ENCODE measurements at places on chromosomes 11 and 22.
A peak's percentile ranks its signal among the peaks of the same experiment; 100 is the strongest.

GRCh38 chr22:42131562-42131961 is 952 bp upstream of the CYP2D6 start:
- DNase-seq: no peak

DNA sequence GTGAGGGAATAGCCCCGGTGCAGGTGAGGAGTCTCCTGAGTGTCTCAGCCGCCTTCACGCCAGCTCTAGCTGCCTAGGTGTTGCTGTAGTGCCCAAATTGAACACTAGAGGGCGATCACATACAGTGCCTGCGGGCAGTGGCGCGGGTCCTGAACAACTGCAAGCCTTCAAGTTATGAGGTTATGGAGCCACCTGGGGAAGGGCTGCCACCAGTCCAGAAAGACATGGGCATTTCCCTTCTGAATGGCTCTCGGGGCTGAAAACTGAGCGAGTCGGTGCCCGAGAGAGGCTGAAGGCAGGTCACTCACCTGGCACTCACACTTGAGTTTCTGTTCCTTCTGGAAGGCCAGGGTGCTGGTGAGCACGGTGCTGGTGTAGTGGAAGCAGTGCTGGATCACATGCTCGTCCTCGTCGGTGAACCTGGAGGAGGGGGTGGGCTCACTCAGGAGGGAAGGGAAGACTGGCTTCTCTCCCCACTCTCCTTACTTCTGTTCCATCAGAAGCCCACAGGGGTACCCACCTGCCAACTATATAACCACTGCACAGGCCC is 88.4 kb downstream of the PDE2A start:
- DNase-seq: peak; percentile 81

GRCh38 chr11:86861810-86862209 is 61.5 kb downstream of the PRSS23 start:
- DNase-seq: no peak

GRCh38 chr11:111917312-111917711 is 1.4 kb upstream of the C11orf52 start:
- no peak for DNase-seq

GRCh38 chr11:2789331-2789730 is 89.5 kb upstream of the KCNQ1OT1 start:
- no peak for DNase-seq

- no peak for DNase-seq
Measured at GRCh38 chr11:74330075-74330858, 18.8 kb upstream of the P4HA3 start.

- DNase-seq: no peak
Measured at GRCh38 chr11:66555416-66555815, 8.7 kb downstream of the ACTN3 start.

DNA sequence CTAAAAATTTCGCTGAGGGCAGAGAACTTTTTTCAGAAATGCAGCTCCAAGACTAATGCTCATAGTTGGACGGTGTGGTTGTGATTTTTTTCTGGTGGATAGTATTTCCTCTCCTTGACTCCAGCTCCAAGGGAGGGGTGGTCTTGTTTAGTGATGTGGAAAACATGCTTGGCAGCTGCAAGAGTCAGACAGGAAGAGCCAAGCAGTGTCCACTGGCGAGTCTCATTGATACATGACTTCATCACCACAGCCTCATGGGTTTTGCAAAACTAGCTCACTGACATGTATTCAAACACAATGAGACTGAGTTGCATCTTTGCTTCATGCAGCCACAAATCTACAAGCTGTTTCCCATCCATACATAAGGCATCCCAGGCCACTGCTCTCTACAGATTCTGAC is 7.3 kb upstream of the KCNJ1 start:
- DNase-seq: no peak

GRCh38 chr11:65491614-65492386 is 7.0 kb upstream of the MALAT1 start:
- peak; percentile 77 for DNase-seq

- DNase-seq: peak; percentile 72
Measured at GRCh38 chr11:6640985-6641701, 14.5 kb downstream of the DCHS1 start.

- DNase-seq: no peak
Measured at GRCh38 chr22:48800886-48801607, 1026.6 kb downstream of the BRD1 start.

- peak; percentile 2 for DNase-seq
Measured at GRCh38 chr11:25065746-25066145, 568.9 kb downstream of the LUZP2 start.

DNA sequence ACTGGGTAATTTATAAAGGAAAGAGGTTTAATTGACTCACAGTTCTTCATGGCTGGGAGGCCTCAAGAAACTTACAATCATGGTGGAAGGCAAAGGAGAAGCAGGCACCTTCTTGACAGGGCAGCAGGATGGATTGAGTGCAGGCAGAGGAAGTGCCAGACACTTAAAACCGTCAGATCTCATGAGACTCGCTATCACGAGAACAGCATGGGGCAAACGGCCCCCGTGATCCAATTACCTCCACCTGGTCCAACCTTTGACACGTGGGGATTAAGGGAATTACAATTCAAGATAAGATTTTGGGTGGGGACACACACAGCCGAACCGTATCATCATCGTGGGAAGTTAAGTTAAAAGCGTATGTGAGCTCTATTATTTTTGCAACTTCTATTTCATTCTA is 71.4 kb upstream of the SYN3 start:
- no peak for DNase-seq

DNA sequence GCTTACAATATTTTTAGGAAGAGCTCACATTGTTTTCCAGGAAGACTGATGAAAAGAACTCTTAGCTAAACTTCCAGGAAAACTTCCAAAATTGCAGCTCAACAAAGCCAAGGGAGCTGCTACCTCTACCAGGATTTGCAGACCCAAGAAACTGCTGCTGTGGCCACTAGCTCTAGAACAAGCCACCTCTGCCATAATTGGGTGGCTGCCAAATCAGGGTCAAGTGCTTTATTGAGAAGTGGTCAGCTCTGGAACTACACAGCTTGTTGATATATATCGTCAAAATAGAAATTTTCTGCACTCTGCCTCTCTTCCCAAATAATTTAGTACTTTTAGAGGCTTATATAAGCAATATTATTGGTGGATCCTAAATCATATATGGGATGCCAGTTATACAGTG is 371.8 kb upstream of the CHORDC1 start:
- DNase-seq: no peak

GRCh38 chr11:44308256-44308922 is 1.6 kb downstream of the ALX4 start:
- DNase-seq: no peak

- no peak for DNase-seq
Measured at GRCh38 chr11:114042234-114042633, 17.3 kb upstream of the ZBTB16 start.

DNA sequence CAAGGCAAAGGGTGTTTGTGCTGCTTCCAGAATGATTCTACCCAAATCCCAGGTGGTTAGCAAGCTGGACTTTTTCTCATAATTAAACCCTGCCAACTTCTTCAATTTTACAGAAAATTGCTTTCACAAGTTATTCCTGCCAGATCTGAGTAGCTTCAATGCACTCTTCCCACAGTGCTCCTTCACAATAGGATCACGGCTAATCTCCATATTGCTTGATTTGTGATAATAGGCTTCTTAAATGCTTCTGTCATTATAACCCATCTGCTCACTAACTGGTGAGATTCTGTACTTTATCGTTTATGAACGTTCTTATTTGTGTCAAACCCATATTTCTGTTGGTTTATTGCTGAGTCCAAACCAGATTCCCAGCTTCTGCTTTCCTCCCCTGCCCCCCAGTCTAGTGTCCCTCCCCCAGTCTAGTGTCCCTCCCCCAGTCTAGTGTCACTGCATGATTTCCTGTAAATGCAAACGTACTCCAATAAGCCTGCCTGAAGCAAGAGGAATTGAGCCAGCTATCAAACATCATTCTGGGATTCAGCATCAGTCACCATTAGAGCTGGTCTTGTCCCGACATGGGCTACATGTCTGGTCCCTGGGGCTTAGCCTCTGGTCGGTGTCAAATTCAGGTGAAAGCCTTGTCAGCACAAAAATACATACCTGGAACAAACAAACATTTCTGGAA is 14.0 kb downstream of the MMP3 start:
- DNase-seq: no peak

GRCh38 chr11:23100726-23101125 is 240.5 kb upstream of the CCDC179 start:
- no peak for DNase-seq

GRCh38 chr22:20653795-20654342 is 120.0 kb upstream of the SERPIND1 start:
- no peak for DNase-seq

GRCh38 chr11:36090356-36091109 is 146.7 kb downstream of the LDLRAD3 start:
- no peak for DNase-seq

DNA sequence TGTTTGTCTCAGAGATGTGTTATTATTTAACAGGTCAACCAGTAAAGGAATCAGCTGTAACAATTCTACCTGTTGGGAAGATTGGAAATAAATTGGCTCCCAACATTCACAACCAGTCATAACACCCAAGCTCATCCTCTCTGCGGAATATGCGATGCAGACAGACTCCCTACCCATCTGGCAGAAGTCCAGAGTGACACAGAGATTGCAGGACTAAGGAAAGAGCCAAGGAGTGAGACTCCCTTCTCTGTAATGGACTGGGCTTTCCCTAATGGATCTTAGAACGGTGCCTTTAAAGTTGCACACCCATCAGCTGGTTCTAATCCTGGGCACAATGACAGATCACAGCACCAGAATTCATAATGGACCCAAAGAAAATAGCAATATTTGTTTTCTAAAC is 27.8 kb upstream of the UBASH3B start:
- no peak for DNase-seq

- no peak for DNase-seq
Measured at GRCh38 chr22:24164940-24165339, 16.3 kb upstream of the SUSD2 start.

GRCh38 chr22:46290121-46290842 is 6.4 kb upstream of the GTSE1 start:
- no peak for DNase-seq

GRCh38 chr22:45208993-45209838 is 31.5 kb downstream of the KIAA0930 start:
- DNase-seq: peak; percentile 88

- peak; percentile 67 for DNase-seq
Measured at GRCh38 chr11:3834664-3835461, 5.9 kb downstream of the RHOG start.

DNA sequence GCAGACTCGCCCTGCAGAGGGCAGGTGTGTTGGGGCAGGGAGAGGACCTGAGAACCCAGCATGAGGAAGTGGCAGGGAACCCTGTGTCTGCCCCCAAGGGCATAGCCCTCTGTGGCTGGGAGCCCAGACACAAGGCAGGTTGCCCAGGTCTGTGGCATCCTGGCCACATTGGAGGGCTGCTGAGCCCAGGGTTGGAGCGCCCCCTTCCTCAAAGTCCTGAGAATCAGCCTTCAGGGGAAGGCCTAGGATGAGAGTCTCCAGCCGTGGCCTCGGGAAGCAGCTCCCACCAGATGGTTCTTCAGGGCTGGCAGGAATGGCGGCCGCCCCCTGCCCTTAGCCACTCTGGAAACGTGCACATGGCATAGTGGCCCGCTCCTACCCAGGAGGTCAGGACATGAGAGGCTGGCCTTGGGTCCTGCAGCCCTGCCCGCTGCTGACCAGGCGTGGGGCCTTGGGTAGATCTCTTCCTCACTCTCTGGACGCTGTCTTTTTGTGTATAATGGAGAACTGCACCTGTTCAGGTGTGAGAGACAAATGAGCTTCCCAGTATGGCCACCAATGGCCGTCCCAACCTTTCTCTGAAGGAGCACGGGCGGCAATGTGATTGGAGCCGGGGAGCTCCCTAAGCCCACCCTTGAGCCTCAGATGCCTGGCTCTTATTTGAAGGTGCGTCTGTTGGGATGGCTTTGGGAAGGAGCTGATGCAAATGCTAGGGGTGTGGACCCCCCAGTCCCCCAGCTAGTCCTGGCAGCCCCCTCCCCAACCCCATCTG is 4.6 kb upstream of the CDC42BPG start:
- DNase-seq: no peak

DNA sequence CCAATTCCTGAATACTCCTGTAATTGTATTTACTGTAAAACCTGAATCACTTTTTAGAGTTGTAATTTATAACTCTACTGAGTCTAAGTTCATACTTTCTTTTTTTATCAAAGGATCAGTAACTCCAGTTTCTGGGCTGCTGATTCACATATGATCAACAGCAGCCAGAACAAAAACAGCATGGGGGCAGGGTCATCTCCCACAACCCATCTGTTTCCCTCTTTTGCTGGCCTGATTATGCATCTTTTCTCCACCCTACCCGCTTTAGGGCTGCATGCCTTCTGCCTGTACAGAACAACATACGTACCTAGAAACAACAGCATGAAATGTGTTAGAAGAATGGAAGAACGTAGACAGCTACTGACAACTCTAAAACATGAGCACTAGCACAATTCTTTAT is 76.0 kb downstream of the MRTFA start:
- peak; percentile 63 for DNase-seq

GRCh38 chr22:39283322-39284141 is 35.9 kb downstream of the RPL3 start:
- DNase-seq: peak; percentile 77

- DNase-seq: peak; percentile 76
Measured at GRCh38 chr11:73350908-73351636, 25.1 kb upstream of the RELT start.

DNA sequence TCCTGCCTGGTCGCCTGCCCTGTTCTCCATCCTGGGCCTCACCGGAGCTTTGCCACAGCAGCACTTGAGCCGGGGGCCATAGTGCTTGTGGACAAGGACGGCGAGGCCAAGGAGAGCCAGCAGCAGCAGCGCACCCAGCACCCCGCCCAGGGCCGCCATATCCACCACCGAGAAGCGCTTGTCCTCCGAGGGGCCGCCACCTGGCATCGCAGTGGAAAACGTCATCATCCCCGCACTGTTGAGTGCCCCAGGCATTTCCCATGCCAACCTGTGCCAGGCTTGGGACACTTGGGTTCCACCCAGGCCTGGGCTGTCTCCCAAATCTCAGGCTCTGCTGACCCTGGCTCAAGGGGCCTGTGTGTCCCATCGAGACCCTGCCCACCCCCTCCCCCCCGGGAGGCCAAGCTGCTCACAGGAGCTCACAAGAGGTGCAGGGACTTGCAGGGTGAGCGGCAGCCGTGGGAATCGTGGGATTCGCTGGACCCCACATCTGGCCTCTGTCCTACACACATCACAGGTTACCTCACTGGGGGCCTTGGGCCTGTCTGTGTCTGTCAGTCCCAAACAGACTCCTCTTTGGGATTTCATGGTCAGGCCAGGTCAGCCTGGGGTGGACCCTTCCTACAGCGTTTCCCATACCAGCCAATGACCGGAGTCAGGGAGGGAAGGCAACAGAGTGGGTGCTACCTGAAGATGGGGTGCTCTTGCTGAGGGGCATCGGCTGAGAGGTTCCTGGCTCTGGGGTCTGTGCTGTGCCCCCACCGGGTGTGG is 2.3 kb upstream of the IRF7 start:
- DNase-seq: no peak

DNA sequence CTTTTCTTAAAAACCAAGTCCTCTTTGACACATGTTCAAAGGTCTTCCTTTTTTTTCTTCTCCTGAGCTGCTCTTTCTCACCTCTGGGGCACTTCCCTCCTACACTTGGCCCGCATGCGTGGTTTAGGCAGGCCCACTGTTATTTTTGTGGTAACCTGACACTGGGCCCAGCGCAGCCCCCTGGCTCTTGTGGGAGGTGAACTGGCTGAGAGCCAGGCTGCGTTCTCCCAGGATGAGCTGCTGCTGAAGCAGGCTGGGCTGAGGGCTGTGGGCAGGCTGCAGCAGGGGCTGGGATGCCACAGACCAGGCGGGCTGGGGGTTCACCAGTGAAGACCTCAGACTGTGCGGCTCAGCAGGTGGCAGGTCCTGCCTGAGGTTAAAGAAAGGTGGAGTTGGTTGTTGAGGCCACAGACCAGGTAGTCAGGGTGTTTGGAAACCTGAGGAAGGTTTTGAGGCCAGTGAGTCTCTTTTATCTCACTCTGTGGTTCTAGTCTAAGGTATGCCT is 72.4 kb downstream of the TEAD1 start:
- peak; percentile 23 for DNase-seq
